ENCODE measurements at places on chromosomes 4 and X.

- DNase-seq = no peak
These were observed 533 bp upstream of the SYAP1 start for GRCh38 chrX:16718824-16719333.

DNA sequence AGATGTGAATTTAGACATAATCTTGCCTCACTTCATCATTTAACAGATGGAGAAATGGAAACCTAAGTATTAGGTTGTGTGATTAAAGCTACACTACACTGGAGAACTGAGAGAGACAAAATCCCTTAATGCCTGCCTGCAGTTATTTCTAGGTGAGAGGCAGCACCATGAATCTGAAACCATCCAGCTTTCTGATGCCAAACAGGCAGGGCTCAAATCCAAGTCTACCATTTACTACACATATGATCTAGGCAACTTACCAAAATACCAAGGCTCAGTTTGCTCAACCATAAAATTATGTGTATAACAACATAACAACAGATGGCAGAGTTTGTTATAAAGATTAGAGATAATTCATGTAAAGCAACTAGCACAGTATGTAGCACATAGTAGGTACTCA, 38.7 kb downstream of the GABRA4 start:
- DNase-seq = no peak

DNA sequence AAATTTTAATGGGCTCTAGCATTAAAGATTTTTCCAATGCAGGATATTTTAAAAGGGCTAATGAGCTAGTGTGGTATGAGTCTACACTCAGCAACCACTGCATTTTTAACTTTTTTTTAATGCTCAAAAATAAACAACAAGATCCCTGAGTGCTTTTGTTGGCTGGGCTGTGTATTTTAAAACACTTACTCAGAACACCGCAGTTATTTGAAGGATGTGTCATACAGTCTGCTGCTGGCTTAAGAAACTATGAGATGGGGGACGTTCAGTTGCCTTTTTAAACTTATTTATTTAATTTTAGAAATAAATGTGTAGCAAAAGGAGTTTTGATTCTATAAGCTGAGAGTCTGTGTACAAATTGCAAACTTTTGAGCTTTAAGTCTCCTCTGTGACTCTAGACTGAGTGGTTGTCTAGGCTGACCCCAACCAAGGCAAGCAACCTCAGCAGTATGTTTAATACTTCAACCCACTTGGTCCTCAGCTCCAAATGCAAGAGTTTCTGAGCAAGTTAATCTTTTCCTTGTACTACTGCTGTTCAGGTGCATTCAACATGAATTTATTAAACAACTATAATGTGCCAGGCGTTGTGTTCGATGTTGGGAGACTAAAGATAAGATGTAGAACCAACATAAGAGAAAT, 278.6 kb upstream of the DIPK2B start:
- DNase-seq = no peak

- DNase-seq = no peak
These were observed 42.7 kb downstream of the ABLIM2 start for GRCh38 chr4:8115916-8116315.

GRCh38 chr4:176729489-176729888, 63.2 kb downstream of the VEGFC start:
- no peak for DNase-seq

DNA sequence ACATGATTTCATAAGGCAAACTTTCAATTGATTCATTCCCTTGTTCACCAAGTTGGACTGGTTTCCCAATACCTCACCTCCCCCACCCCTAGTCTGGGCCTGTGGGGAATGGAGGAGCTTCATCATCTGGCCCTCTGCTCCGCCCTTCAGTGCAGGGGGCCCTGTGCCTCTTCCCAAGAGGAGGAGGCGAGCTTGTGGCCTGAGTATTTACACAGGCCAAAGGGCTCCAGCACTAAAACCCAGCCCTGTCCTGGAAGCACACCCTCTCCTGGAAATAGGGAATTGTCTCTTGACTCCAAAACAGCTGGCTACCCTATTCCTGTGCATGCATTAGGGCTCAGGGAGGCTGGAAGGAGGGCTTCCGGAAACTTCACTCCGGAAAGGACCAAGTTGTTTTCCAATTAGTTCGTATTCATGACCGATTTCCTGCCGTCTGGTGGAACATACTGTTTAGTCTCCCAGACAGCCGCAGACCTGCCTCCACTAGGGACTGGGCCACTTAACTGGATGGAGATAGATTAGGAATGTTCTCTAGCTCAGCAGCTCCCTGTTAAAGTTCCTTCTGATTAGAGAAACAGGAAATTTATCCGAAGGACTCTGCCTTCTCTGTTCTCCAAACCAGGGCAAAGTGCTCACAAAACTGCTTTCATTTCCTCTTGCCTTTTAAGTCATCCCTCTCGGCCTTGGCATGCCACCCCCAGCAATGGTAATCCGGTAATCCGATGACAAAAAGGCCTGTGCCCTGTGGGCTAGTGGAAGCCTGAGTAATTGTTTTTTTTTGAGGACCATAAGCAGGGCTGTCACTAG, 5.8 kb downstream of the SRPX2 start:
- no peak for DNase-seq

- no peak for DNase-seq
These were observed 15.0 kb upstream of the SULT1B1 start for GRCh38 chr4:69775321-69775867.

GRCh38 chrX:22126327-22126726, 94.2 kb downstream of the PHEX start:
- DNase-seq = no peak

Data from activated T-helper 1 cell treated with anti-CD3 and anti-CD28 coated beads, Interleukin-2, amount 50 U/mL, for 16 hours (primary cell).